ENCODE measurements at places on chromosomes 1 and 21. TPM values are rescaled to one million over a fixed set of nuclear protein-coding genes. Genes with fewer than 3 reads are reported as not detected.
A peak's percentile ranks its signal among the peaks of the same experiment; 100 is the strongest.

- no peak for DNase-seq
Observed at GRCh38 chr1:245776694-245777332, 622.0 kb downstream of the KIF26B start.

GRCh38 chr1:222552882-222553281 is 5.0 kb upstream of the HHIPL2 start:
- no peak for DNase-seq

HFM1 gene
- total RNA-seq, result 6.0 TPM

TMEM200B gene
- total RNA-seq, result 59.5 TPM

DNA sequence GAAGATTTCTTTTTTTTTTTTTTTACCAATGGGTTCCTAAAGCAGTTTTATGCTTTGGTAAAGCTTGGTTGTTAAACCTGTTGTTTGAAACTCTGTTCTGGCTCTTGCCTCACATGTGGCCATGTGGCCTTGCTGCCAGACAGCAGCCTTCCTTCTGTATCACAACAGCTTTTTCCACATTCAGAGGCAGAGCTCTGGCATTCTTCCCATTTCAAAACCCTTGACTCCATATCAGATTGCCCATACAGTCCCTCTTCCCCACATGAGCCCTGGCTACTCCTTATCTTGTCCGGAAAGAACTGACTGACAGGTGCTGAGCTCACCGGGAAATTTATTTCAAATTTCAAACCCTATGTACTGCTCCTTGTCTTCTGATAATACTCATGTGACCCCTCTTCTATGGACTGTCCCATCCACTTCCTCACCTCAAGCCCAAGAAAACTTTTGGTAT is 38.5 kb upstream of the LAX1 start:
- DNase-seq, result no peak

DNA sequence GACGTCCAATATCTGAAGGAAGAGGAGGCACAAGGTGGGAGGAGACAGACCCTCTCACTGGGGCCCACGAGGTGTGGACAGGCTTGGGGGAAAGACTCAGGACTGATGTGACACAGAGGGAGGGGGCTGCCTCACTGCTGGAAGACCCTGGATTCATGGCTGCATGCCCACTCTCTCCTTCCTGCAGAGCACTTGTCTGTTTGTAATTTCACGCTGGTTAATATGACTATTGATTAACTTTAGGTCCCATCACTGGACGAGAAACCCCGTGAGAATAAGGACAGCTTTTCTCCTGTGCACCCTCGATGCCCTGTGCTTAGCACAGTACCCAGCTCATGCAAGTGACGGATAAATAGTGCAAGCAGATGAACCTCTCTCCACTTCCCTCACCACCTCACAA is 35.1 kb downstream of the CACNA1S start:
- DNase-seq, result no peak

GRCh38 chr1:89686520-89686919 is 53.6 kb downstream of the LRRC8C start:
- no peak for DNase-seq

GJC2 gene
- 1.7 TPM for total RNA-seq

AMY1A gene
- total RNA-seq, result not detected

DNA sequence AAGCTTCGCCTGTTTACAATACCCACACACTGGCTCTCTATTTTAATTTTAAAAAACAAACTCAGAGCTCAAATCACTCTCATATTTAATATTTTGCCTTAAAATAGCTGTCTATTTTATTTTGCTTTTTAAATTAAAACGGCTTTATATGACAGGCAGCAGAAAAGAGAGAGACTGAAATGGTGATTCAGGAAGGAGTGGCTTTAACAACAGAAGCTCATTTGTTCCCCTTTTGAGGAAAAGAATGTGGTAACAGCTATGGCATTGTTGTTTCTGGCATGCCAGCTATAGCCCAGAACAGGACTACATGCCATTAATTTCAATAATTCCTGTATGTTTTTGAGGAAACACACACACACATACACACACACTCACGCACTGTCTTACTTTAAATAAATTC is 234.2 kb upstream of the PTBP2 start:
- no peak for DNase-seq

C8B gene
- not detected for total RNA-seq

DNA sequence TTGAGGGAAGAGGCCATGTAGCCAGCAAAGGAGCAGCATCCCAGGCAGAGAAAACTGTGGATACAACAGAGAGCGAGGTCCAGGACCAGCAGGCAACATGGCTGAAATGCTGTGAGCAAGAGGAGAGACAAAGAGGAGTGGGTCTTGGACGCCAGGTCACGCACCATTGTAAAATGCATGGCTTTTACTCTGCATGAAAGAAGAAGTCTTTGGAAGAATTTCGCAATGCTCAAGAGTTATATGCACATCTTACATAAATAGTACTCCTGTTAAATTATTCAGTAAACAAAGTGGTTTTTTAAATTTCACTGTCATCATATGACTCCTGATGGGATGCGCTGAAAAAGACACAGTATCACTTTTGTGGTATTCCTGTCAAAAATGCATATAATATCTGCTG is 3.5 kb downstream of the CD244 start:
- no peak for DNase-seq

GRCh38 chr1:10399444-10399941 is 629 bp downstream of the PGD start:
- no peak for DNase-seq

CYP4X1 gene
- total RNA-seq, result 2.0 TPM

DNA sequence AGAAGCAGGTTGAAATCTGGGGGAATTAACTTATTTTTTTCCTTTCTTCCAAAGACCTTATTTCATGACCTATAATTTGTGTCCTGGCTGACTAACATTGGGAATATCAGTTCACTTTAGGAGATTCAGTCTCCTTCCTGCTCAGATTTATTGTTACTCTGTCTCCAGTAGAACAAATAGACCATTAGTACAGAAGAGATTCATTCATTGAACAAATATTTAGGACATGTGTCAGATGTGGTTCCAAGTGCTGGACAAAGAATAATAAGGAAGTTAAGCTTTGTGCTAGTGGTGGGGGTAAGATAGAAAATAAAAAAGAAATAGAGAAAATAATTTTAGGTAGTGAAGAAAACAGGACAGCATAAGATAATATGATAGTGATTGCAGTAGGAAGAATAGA is 20.3 kb downstream of the ZMYM4 start:
- DNase-seq, result no peak

DNA sequence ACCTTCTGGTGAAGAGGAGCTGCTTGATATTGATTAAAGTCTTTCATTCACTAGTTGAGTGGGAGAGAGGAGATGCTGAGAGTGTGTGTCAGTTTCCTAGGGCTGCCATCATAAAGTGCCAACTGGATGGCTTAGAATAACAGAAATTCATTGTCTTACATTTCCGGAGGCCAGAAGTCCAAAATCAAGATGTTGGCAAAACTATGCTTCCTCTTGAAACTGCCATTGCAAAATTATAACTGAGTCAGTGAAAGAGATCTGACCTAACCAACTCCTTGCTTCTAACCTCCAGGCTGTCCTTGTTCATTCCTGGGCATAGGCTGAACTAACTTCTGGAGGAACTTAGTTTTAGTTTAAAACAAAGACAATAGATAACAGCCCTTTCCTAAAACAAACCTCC is 47.1 kb downstream of the PTGS2 start:
- no peak for DNase-seq

DNA sequence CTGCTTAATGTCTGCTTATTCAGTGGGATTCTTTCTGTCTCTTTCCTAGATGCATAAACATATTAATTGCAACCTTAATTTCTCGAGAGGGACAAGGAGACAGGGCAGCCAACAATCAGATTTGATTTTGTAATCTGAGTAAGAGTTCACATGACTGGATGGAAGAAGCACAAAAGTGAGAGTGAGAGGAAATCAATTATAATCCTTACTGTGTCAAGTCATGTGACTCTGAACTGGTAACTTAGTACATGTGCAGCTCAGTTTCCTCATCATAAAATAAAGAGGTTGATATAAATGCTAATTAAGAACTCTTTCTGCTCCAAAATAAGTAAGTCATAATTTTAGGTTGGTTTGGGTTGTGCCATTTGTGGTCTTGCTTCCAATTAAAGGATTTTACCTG is 439.5 kb downstream of the AMY1C start:
- no peak for DNase-seq

DNA sequence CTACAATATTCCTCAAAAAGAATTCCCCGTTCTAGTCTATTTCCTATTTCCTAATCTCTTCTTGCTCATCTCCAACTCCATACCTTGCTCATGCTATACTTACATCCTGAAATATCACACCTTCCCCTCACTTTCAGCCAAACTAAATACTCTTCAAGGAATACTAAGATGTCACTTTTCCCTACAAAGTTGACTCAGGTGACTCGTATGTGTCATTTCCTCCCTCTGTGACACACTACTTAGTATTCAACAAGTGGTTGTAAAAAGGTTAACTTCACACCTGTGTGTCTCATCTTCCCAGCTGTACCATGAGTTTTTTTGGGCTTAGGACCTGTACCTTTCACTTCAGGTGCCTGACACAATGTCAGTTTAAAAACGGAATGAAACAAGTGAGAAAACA is 81.9 kb upstream of the LBR start:
- DNase-seq, result no peak

OR2M3 gene
- total RNA-seq, result not detected

GRCh38 chr1:189970331-189971230 is 507.1 kb downstream of the BRINP3 start:
- peak; percentile 11 for DNase-seq

DNA sequence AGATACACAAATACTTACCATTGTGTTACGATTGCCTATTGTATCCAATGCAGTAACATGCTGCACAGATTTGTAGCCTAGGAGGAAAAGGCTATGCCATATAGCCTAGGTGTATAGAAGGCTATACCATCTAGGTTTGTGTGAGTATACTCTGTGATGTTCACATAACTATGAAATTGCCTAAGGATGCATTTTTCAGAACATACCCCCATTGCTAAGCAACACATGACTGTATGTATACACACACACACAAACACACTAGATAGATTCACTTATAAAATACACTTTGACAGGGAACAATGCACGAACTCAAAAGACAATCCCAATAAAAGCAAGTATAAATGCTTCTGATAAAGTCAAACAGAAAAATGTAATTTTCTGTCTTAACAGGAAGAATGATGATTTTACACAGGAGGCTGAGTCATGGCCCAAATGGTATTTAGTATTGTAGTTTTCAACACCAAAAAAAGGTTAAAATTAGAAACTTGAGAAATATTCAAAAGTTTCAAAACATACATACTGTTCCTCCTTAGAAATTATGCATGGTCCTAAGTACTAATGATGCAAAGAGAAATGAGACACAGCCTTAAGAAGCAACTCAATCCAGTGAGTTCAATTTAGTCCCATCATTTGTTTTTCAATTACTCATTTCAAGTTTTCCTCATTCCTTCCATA is 12.2 kb downstream of the FH start:
- DNase-seq, result no peak

DNA sequence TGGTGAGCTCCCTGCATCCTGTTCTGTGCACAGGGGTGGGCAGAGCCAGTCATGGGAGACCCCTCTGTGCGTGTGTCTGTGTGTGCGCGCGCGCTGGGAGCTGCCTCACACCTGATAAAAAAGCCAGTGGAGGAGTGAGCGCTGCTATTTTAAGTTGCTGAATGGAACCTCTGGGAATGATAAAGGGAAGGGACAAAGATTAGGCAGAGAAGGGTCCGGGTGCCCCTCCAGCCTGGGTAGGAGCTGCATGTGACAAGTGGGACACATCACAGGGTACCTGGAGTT is 847 bp downstream of the ADORA1 start:
- DNase-seq, result no peak

All from H7 (cell line).